ENCODE measurements at places on chromosomes 4 and X.

GRCh38 chrX:10390187-10390586, 230.2 kb downstream of the MID1 start:
- DNase-seq: no peak

GRCh38 chr4:135050086-135050717, 848.6 kb upstream of the PABPC4L start:
- DNase-seq: no peak

DNA sequence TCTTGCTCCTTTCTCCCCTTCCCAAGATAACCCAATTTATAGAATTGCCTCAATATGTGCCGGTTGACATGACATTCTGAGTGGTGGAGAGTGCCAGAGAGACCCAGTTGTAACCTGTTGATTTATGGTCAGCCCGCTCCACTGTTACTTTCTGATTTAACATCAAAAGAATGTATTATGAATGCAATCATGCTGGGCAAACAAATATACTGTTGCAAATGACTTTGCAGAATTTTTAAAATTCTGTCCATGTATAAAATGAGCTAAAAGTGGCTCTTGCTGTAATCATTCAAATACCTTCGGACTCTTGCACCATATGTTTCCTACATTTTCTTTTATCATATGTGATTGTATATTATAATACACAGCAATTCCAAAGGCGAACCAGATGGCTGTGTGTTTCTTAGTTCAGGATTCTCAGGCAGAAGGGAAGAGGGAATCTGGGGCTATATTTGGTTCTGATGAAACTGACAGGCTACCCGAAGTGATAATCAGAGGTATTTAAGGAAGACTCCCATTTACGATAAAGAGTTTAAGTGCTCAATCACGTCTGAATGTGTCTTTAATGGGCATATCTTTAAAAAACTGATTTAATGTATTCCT, 131.7 kb downstream of the CLCN4 start:
- no peak for DNase-seq

DNA sequence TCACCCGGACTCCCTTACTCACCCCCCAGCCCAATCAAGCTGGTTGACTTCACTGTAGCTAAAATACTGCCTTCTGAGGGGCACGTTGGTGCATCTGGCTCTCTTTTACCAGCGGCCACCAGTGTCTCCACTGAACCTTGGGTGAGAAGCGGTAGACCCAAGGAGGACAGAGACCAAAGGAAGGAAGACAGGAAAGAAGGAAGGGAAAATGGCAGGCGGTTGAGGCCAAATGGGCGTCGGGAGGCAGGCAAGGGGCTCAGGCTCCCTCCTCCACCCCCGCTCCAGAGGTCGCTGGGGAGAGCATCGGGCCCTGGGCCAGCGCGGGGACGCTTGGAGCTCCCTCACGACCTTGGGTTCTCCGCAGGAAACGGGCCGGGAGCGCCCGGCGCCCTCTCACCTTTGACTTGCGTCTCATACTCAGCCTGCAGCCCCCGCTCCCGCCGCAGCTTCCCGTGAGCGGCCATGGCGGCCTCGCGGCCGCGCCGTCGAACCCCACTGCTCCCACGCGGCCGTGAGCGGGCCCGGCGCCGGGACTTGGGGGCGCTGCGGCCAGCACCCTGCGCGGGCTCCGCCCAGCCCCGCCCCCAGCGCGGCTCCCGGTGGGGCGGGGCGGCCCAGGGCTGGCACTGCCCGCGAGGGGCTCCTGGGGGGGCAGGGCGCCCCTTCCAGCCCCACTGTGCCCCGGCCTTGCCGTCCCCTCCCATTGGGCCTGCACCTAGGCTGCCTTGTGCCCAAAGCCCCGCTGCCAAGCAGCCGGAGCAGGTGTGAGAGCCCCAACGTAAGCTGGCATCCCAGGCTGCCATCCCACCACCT, at the start of gene ARHGAP4:
Gene ARHGAP4, minus strand, starts transcription at position 526 of the 813 bp plus-strand sequence. Its CDS starts 62 bp downstream, at position 464.
- no peak for DNase-seq

DNA sequence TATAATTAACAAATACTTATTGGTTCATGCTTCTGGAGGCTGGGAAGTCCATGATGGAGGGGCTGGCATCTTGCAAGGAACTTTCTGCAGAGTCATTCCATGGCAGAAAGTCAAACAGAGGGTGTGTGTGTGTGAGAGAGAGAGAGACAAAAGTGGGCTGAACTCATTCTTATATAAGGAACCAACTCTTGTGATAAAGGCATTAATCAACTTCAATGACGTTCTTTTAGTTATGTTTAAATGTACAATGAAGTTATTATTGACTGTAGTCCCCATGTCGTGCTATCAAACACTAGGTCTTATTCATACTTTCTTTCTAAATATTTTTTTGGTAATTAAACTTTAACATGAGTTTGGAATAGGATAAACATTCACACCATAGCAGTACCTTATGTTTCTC, 1408.8 kb downstream of the STIM2 start:
- no peak for DNase-seq

DNA sequence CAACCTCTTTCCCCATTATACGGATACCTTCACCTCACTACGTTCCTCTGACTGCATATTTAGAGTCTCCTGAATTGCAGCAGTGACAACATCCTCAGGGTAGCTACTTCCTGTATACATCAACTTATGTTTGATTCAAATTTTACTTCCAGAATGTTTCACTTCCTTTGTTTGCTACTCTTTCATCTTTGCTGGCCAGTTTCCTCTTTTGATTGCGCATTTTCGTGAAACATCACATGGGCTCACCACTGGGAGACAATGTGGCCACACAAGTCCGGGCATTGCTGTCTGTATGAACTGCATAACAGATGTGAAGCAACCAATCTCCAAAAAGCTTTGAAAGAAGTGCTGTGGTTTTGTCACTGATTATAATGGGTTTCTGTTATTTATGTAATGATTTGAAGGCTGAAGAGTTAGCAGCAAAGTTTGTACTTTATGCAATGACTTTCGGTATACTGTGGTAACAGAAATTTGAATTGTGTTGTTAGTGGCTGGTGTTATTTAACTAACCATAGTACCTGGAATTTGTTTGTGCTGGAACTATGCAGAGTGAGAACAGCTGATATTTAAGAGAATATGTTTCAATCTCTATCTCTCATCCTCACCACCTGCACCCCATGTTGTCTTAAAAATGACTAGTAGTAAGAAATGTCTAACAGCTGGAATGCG, 7.4 kb downstream of the SNCA start:
- peak; percentile 47 for DNase-seq

DNA sequence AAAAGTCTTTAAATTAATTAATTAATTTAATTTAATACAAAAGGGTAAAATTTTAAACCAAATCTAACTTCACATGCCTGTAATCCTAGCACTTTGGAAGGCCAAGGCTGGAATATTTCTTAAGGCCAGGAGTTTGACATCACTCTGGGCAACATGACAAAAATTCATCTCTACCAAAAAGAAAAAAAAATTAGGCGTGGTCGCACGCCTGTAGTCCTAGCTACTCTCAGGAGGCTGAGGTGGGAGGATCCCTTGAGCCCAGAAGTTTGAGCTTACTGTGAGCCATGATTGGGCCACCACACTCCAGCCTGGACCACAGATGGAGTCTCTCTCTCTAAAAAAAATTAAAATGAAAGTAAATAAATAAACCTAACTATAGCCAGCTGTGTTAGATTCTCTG, 39.2 kb upstream of the ANTXR2 start:
- peak; percentile 44 for DNase-seq
